ENCODE measurements at places on chromosomes 2 and 18.

- no peak for DNase-seq
Observed at GRCh38 chr2:38533180-38533579, 69.5 kb downstream of the HNRNPLL start.

GRCh38 chr18:64134044-64134747 lies 14.7 kb downstream of the LINC00305 start:
- DNase-seq: no peak

GRCh38 chr2:159968279-159968900 lies 94.0 kb downstream of the PLA2R1 start:
- peak; percentile 1 for DNase-seq

GRCh38 chr2:128299628-128300027 lies 19.0 kb downstream of the HS6ST1 start:
- no peak for DNase-seq

- peak; percentile 78 for DNase-seq
Observed at GRCh38 chr2:54723131-54723995, at the start of gene EML6. Gene EML6, plus strand, starts transcription at chr2:54723662. Its CDS starts 1,400 bp downstream, at chr2:54725062.

GRCh38 chr2:81084101-81084500 lies 779.5 kb upstream of the LRRTM1 start:
- DNase-seq: no peak

DNA sequence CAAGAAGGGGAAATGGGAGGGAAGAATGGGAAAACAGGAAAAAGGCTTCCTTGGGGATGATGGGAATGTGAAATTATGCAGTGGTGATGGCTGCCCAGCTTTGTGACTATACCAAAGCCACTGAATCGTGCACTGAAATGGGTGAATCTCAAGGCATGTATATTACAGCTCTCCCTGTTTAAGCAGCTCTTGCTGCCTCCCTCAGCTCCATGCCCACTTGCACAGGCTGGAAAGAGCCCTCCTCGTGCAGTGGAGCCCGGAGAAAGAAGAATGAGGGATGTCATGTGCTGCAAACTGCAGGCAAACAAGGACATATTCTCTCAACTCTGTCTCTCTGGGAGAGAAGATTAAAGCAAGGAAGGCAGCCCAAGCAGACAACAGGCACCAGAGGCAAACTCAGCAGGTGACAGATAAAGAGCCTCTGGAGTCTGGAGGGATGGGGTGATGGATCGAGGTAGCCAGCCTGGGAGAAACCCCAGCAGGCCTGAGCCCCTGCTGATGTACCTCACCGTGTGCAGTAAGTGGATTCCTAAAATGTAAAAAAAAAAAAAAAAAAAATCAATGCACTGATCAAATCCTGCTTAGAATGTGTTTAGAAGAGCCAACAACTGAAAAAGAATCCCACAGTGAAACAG lies 62.4 kb upstream of the SLC66A3 start:
- DNase-seq: no peak

- DNase-seq: no peak
Observed at GRCh38 chr18:48672671-48673340, 134.0 kb downstream of the CTIF start.

- DNase-seq: no peak
Observed at GRCh38 chr2:202034249-202035088, 814 bp downstream of the FZD7 start.

Data from NCI-H2029 treated with DMSO at 0.1 percent for 48 hours (cell line).